ENCODE measurements at places on chromosomes 3 and 15.

DNA sequence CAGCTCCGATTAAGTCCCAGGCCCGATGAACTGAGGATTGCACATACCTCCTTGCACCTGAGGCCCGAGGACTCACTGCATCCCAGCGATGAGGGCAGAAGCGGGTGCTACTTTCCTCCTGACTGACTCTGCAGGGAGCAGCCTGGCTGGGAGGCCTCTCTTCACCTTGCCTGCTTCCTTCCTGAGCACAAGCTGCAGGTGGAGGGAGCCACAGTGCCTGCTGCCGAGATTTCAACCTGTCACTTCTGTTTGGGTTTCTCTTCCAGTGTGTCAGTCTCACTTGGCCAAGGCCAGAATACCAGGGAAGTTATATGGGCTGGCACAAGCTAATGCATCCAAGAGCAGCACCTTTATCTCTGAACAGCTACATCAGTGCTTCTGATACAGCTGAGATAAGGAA is 185.4 kb downstream of the NTRK3 start:
- DNase-seq: no peak

DNA sequence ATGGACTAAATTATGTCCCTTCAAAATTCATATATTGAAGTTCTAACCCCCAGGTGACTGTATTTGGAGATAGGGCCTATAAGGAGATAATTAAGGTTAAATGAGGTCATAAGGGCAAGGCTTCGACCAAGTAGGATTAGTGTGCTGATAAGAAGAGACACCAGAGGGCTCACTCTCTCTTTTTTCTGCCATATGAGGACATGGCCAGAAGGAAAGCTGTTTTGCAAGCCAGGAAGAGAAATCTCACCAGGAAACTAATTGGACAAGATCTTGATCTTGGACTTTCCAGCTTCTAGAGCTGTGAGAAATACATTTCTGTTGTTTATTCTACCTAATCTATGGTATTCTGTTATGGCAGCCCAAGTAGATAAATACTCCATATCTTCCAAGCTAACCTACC is 503.6 kb upstream of the NAALADL2 start:
- DNase-seq: peak; percentile 66

DNA sequence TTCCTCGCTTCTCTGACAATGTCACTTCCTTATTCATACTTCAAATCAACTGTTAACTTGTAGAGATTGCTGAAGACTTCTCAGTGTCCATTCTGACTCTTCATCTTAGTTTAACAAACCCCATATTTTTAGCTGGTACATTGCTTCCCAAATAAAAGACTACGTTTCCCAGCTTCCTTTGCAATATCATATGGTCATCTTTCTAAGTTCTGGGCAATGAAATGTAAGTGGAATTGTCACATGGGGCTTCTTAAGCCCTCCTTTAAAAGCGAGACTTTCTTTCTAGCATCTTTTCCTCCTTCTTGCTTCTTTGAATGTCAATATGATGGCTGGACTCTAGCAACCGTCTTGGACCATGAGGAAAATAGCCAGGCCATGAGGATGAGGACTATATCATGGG is 239.0 kb downstream of the ZNF621 start:
- DNase-seq: no peak

DNA sequence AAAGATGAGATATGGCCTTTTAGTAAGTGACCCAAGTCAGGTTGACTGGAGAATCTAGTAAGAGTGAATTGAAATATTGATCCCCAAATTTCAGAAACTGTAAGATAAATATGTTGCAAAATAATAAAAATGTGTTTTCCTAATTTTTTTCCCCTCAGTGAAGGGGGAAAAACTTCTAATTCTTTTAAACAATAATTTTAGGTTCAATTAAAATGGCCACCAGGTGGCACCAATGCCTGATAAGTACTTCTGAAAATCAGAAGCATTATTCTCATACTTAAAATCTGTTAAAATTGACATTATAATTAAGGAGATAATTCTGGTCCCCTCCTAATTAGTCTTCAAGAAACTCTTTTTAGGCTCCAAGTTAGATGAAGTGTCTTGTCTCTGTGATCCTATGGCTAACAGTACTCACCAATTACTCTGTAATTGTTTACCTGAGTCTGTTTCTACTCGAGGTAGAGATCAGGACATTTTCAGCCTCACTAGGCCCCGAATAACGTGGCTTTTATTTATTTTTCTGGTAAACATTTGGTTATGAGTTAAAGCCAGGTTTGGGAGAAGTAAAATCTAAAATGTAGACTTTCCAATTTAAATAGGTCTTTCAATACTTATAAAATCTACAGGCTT is 52.6 kb downstream of the NMD3 start:
- DNase-seq: peak; percentile 61

DNA sequence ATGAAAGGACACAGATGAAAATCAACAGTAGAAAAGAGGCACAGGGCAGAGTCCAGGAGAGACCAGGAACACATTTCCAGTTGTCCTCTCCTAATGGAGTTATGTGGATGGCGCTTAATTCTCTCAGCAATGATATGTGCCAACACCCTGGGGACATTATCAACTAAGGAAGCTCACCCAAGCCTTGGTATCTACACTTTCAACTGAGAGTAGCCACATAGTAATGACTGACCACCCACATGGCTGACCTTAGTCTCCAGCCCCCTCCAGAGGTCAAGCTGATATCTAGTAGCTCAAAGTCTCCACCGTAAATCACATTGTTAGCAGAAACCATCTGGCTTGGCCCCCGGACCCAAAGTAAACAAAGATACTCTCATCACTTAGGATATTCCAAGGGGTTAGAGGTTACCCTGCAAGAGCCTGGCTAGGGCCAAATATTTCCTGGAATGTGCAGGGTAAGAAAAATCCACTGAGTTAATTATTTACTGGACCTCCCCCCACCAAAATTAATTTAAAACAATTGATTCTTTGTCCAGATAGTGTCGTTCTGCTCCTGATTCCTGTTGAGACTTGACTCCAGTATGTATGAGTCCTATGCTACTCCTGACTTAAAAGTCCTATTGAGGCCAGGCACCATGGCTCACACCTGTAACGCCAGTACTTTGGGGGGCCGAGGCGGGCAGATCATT is 24.8 kb downstream of the GABRR3 start:
- peak; percentile 2 for DNase-seq
